Stimulated activated CD8-positive, alpha-beta memory T cell treated with anti-CD3 and anti-CD28 coated beads, Interleukin-7, amount 100 ng/mL, for 4 hours (primary cell): ENCODE measurements at places on chromosomes 3 and 15.

DNA sequence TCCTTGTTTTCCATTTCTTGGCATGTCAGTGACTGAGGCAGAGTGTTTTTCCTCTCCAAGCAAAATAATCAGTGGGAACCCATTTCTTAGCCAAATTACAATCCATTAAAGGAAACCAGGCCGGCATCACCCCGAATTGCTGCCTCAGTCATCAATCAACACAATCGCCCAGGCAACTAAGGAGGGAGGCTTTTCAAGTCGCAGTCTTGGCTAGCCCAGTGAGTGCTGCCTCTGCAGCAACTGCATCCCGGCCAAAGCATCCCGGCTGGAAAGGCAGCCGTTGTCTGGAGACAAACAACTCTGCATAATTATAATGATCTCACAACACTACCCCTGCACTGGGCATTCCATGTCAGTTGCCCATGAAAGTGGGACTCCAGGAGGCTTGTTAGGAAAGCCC, 213.5 kb upstream of the PRICKLE2 start:
- no peak for DNase-seq

DNA sequence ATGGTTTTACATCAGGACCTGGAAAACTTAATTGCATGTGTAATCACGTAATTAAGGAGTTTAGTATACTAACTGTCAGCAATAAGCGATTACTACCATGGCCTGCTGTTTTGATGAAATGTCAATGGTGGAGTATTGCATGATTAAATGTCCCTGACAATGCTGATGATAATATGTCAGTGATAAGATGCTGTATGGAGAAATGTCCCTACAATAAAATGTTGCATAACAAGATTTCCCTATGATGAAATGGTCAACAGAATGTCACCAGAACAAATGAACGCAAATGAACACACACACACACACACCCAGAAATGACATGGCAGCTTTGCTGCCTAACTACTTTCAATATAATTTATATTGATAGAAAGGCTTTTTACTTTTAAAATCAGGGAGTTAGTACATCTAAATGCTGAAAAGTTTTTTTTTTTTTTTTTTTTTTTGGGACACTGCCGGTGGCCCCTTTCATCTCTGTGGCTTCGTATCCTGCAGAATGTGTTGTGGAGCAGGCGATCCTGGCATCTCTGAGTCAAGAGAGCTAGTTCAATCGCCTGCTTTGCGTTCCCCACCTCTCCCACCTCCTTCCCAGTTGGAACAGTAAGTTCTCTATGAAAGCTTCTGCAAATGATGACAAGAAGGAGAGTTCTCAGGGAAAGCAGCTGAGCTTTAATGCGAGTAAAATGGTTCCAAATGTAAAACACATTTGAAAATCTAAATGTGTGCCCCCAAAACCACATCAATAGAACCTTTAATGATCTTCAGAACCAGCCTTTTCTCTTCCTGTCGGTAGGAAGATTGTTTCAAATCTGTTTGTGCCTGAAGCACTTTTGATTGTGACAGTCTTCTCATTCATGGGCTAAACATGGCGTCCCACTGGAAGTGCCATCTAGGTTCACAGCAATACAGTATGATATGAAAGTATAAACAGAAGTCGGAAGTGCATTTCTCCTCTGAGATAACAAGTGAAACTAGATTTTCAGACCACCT, 170.1 kb upstream of the GBE1 start:
- no peak for DNase-seq

DNA sequence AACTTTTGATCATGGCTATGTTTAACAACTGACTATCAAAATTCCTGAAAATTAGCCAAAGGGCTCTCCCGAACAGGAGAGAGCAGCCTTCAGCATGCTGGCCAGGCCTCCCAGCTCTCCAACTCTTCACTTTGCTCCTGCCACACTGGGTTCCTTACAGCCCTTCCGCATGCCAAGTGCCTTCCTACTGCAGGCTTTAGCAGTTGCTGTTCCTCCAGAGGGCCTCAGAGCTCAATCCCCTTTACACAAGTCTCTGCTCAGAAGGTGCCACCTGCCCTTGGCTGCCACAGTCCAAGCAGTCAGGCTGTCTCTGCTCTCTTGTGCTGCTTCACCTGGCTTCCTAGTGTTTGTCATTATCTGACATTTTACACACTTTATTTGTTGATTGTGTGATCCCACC, 553.1 kb upstream of the PPP2R3A start:
- no peak for DNase-seq

GRCh38 chr15:80531796-80532195, 127.6 kb downstream of the ARNT2 start:
- DNase-seq, result no peak

DNA sequence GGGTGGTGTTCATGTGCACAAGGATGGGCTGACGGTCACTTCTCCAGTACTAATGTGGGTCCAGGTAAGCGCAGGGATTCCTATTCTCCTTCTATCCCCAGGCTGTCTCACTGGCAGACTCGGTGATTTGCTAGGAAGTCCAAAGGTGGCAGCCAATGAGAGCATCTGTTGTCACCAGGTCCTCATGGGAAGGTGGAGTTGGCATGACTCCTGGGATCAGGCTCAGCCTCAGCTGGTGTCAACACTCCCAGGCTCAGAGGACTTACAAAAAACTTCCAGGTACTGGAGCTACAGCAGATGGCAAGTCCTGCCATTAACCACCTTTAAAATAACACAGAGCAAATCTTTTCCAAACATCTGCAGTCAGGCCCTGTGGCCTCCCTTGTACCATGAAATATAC, 13.8 kb downstream of the XYLB start:
- DNase-seq, result no peak

GRCh38 chr15:70195587-70196305, 98.0 kb upstream of the TLE3 start:
- no peak for DNase-seq

GRCh38 chr3:101009386-101009785, 16.2 kb upstream of the ABI3BP start:
- no peak for DNase-seq

DNA sequence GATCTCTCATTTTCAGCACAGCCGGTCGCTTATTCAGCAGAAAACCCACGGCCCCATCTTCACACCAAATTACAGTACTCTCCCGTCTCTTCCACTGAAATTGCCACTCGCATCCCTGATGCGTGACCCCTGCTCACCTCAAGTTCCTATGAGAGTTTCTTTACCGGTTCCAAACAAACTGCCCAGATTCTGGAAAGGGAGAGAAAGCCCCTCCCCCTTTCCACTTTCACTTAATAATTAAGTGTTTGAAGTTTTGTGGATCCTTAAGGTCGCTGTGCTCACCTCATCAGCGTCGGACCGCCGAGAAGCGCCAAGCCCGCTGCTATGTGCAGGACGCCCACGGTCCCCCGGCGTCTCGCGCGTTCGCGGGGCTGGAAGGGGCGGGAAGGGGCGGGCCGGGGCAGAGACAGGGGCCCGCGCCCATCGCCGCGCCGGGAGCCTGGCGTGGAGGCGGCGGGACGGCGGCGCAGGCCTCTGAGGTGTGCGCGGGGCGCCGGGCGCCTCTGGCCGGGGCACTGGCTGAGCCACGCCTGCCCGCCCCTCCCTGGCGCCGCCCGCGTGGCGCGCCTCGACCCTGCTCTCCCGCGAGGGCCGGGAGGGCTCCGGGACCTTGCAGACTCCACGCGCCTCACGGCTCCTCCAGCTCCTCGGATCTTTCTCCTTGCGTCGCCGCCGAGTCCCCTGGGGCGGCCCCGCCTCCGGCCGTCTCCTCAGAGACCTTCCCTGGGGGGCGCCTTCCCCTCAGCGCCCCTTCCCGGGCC, at the start of gene GPR156:
Gene GPR156 (minus strand): TSS at position 476 of the 761 bp plus-strand sequence. CDS start 41,124 bp downstream, outside the sequence.
- no peak for DNase-seq

DNA sequence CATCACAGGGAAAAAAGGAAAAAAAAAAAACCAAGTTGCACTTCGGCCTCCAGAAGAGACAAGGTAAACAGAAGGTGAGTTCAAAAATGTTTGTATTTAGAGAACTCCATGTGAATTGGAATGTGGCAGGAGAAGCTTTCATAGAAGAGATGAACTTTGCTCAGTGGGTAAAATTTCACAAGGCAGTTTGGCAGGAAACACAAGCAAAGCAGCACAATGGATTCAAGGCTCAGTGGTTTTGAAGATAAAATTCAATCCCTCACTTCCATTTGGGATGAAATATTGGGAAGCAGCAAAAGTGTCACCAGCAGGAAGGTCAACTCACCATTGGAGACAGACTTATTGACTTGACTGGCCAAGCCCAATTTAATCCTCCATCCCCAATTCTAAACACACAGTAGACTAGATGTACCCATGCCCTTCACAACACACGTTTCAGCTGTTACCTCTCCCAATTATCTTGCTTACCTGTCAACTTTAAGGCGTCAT, 256.7 kb upstream of the ICE2 start:
- no peak for DNase-seq

DNA sequence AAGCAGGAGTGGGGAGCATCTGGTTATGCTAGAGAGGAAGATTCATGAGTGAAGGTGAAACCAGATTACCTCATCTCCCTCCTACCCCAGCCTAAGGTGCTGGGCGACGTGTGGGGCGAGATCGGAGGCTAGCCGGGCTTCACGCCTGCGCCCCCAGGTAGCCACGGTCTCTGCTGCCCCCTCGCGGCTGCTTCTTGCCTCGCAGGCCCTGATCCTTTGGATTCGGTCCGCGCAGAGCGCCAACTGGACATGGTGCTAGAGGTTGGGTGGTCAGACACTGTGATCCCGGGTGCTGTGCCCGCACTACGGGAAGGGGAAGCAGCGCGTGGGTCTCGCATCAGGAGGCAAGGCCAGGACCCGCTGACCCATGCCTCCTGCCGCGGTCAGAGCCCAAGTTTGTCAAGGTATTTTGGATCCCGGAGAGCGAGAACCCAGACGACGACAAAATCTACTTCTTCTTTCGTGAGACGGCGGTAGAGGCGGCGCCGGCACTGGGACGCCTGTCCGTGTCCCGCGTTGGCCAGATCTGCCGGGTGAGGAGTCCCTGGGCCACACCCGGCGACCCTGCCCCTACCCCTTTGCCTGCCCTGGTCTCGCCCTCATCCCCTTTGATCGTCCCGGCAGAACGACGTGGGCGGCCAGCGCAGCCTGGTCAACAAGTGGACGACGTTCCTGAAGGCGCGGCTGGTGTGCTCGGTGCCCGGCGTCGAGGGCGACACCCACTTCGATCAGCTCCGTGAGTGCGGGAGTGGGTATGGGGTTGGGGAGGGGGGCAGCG, 4.2 kb downstream of the SEMA3B start:
- peak; percentile 69 for DNase-seq

GRCh38 chr15:40217166-40217824, 21.6 kb upstream of the PAK6 start:
- no peak for DNase-seq

DNA sequence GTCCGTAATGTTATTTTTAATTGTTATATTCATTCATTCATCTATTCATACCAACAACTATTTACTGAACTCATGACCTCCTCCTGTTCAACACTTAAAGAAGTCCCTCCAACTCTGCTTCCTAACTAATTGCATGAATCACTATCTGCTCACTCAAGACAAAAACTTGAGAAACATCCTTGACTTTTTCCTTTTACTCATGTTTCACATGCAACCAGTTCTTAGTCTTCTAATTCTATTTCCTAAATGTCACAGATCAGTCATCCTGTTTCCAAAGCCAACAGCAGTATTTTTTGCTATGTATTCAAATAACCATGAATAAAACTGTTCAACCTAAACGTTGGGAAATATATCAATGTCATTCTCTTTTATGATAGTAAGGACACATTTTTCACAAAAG, 124.6 kb upstream of the GBE1 start:
- no peak for DNase-seq

- DNase-seq, result no peak
Measured at GRCh38 chr15:79962178-79962577, 8.8 kb downstream of the BCL2A1 start.

- no peak for DNase-seq
Measured at GRCh38 chr3:114252954-114253353, 15.6 kb upstream of the ZNF80 start.

GRCh38 chr15:39358441-39359041, 222.3 kb upstream of the THBS1 start:
- no peak for DNase-seq

DNA sequence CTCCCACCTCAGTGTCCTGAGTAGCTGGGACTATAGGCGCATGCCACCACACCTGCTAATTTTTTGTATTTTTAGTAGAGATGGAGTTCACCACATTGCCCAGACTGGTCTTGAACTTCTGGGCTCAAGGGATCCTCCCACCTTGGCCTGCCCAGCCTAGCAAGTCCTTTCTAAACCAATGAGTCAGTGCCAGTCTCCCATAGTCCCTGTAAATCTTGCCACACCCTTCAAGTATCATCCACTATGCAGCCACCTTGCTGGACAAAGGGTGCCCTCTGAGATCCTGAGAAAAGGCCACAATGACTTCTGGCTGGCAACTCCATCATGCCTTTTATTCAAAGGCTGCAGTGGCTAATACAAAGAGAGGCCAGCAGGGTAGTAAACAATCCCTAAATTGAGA, 184.0 kb downstream of the ABHD5 start:
- DNase-seq, result no peak

DNA sequence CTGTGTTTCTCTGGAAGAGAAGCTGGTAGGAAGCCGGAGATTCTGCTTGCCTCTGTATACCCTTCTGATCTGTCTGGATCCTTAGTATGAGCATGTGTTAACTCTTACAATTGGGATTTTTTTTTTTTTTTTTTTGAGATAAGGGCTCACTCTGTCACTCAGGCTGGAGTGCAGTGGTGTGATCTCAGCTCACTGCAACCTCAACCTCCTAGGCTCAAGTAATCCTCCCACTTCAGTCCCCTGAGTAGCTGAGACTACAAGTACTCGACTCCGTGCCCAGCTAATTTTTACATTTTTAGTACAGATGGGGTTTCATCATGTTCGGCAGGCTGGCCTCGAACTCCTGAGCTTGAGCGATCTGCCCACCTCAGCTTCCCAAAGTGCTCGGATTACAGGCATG, 44.5 kb downstream of the RPN1 start:
- DNase-seq, result no peak

- DNase-seq, result no peak
Measured at GRCh38 chr15:77187751-77188464, 117.0 kb upstream of the TSPAN3 start.

DNA sequence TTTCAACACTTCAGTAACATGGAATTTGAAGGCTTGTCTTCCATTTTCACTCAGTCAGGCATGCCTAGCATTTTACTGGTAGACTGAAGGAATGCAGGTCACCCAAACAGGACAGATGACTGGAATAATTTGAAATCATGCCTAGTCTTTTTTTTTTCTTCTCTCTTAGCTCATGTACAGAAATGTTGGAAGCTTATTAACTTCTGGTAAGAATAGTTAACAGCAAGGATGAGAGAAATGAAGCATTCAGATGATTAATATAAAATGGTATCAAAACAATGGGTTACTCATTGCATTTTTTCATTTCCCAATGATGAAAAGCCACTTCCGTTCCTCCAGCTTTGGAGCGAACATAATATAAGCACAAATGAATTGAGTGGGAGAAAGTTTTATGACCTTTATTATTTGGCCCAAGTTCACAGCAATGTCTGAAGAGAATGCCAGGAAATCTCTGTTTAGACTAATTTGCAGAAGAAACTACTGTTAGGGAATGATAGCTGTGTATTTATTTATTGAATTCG, 431.6 kb upstream of the RASGRP1 start:
- no peak for DNase-seq

GRCh38 chr3:197428952-197429351, 126.8 kb downstream of the BDH1 start:
- no peak for DNase-seq
